GM13977 (cell line): ENCODE measurements at places on chromosomes 5 and 9.

- DNase-seq = no peak
Observed at GRCh38 chr9:32200896-32201295, 183.5 kb upstream of the ACO1 start.

- DNase-seq = no peak
Observed at GRCh38 chr9:93305497-93306020, 121.6 kb downstream of the WNK2 start.

- peak; percentile 47 for DNase-seq
Observed at GRCh38 chr9:89536600-89536999, 38.7 kb upstream of the SEMA4D start.

- DNase-seq = no peak
Observed at GRCh38 chr5:158940977-158941376, 158.7 kb downstream of the EBF1 start.

DNA sequence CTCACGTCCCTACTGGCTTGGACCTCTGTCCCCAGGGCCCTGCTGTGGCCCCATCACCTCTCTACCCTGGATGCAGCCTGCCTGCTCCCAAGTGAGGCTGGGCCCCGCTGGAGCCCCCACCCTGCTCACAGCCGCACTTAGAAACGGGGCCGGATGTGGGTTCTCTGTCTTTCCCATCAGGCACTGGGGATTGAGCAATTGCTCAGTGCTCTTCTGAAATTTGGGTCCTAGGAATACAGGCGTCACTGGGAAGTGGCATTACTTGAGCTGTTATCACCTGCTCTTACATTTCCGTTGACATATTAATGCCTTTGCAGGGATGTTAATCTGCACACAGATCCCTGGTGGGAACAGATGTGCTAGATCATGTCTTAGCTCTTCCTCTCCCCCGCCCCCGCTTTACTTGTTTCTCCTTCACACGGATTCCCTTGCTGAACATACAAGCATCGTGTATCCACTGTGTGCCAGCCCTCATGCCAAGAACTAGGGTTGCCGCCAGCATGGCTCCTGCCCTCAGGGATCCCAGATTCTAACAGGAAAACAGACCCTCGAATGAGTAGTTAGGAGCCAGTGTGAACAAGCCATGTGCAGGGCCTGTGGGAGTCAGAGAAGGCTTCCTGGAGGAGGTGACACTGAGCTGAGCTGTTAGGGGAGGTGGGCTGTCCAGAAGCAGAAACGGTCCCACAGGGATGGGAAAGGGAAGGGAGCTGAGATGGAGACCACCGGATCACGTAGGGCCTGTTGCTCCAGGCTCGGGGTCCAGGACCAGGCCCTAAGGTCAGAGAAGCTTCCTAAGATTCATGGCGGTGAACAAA lies 65.1 kb downstream of the NEK6 start:
- DNase-seq = no peak

GRCh38 chr5:98651715-98652114 lies 121.7 kb upstream of the RGMB start:
- no peak for DNase-seq

DNA sequence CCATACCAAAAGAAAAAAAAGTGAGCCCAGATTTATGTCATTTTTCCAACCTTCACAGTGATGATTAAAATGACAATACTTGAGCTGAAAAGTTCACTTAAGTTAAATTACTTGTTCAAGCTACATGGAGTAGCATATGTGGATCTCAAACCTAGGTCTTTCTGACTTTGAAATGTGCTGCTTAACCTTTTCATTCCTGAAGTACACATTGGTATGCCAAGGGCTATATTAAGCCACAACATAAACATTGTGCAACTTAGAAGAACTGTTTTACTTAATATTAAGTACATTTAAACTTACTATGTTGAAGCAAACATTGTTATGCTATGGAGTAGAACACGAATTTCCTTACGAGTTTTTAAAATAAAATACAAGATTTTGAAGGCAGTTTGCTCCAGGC lies 105.0 kb downstream of the GIN1 start:
- no peak for DNase-seq

DNA sequence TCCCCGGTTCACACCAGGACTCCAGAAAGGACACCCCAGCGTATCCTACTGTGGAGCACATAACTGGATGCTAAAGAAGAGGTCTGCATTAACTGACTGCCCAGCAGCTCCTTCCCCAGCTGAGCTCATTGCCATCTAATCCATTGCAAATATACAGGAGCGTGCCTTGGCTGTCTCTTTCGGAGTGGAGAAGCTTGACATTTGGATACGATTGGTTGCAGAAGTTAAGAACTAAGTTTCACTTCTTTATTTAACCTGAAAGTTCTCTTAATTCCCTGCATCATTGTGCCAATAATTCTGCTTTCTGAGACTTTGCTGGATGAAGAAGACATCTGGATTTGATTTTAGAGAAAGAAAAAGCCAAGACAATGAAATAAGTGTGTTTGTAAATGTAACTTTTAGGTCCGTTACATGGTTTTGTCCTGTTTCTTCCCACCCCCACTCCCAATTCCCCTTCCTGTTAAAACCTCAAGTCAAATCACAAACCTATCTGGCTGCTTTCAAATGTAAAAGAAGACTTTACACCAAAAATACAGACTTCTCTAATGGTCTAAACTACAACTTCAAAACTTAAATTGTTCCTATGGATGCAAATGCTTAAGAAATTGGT lies 33.9 kb downstream of the TAS2R1 start:
- DNase-seq = no peak
